ENCODE measurements at places on chromosomes 11 and 22.

- no peak for DNase-seq
Observed at GRCh38 chr11:105829084-105829483, 193.0 kb downstream of the MSANTD4 start.

- DNase-seq: no peak
Observed at GRCh38 chr11:37849706-37850105, 1251.7 kb upstream of the RAG2 start.

DNA sequence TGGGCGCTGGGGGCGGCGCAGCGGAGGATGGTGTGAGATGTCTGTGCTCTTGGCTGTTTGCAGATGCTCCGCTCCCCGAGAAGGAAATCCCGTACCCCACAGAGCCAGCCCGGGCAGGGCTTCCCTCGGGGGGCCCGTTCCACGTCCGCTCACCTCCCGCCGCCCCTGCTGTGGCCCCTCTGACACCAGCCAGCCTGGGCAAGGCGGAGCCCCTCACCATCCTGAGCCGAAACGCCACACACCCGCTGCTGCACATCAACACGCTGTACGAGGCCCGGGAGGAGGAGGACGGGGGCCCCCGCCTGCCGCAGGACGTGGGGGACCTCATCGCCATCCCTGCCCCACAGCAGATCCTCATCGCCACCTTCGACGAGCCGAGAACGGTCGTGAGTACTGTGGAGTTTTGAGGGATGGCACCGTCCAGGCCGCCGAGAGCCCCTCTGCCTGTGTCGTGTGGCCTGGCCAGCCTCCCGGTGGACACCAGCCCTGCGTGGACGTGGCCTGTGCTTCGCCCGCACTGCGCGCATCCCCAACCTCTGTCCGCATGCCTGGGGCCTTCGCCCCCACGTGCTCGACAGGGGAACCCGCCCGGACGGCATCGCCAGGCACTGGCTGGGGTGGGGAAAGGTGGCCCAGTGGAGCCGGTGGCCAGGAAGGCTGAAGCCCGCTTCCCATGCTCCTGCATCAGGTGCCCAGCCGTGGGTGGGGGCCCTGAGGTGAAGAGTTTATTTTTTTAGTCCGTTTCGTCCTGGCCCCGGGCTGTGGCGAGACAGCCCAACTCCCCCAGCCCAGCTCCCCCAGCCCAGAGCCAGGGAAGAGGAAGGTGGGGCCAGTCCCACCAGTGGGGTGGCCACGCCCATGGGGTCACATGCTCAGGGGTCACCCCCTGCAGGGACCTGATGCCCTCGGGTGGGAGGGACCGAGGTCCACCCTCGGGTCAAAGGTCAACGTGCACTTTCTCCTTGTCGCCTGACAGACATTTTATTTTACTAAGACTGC, 6.5 kb upstream of the TRABD start:
- no peak for DNase-seq

- no peak for DNase-seq
Observed at GRCh38 chr11:8022876-8023275, 35.7 kb downstream of the EIF3F start.

GRCh38 chr11:64590763-64591221, at the start of gene SLC22A12:
Gene SLC22A12, plus strand, starts transcription at chr11:64591220. Its CDS starts 337 bp downstream, at chr11:64591557.
- DNase-seq: no peak

DNA sequence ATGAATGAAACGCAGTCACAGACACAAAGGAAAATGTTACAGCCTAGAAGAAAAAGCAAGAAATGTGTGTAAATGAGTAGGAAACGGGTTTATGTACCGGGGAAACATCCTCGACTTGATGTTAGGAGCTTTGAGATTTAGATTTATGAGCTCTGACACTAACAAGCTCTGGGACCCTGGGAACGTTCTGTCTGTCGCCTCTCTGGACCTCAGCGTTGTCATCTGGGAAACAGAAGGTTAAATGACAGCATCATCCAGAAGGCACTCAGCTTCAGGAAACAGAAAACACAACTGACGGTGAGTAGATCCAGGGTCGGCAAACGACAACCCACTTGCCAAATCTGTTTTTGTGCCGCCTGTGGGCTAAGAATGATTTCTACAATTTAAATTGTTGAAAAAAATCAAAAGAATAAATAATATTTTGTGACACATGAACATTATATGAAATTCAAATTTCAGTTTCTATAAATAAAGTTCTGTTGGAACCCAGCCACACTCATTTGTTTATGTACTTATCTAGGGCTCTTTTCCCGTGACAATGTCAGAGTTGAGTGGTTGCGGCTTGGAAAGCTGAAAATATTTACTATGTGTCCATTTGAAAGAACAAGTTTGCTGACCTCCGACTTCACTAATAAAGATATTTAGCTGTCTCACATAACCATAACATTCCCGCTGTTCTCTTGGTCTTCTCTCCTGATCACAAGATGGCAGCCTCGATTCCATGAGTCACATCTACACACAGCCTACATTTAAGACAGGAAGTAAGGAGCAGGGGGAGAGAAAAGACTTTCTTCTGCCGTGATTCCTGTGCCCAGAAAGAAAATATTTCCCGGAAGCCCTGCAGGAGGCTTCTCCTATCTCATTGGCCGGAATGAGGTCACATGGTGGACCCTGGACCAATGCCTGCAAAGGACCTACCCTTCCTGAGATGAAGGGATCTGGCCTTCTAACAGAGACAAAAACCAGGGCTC, 47.1 kb upstream of the SYT13 start:
- DNase-seq: no peak

GRCh38 chr11:624705-625635, at the start of gene CDHR5:
Gene CDHR5, minus strand, starts transcription at chr11:624955. Its CDS starts 53 bp downstream, at chr11:624902.
- DNase-seq: no peak

GRCh38 chr11:27188696-27189095, 148.1 kb downstream of the BBOX1 start:
- DNase-seq: no peak

DNA sequence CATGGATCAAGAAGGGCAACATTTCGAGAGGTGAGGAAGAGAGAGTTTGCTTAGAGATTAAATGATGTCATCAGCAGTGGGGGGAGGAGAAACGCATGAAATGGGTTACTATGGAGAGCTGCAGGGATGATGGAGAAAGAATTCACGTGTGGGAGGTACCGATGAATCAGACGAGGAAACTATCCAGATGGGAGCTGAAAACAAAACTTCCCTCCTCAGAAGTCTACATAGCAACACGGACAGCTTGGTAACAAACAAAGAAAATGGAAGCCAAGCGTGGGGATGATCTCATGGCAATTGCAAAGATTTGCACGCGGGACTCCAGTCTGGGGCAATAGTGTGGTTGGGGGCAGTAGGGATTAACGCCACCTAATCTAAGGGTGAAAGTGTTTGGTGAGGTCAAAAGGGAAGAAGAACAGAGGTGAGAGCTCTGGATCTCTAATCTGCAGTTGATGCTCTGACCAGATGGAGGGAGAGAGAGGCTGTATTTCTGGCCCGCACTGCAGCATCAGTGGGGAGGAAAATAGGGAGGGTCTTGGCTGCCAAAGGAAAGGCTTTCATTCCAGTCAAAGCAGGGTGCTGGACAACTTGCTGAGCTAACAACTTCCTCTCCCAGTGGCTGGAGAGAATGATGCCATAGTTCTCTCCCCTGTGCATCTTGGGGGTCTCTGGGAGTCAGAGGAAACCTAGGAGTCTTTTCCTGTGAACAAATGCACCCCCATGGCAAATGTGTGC, 43.4 kb upstream of the CSNK2A3 start:
- no peak for DNase-seq

All from stimulated activated naive CD4-positive, alpha-beta T cell treated with Interleukin-2 at 50 U/mL for 16 hours (primary cell).